ENCODE measurements at places on chromosomes 4 and X.

- no peak for DNase-seq
These were observed 1025.0 kb downstream of the RAB28 start for GRCh38 chr4:12459126-12459525.

DNA sequence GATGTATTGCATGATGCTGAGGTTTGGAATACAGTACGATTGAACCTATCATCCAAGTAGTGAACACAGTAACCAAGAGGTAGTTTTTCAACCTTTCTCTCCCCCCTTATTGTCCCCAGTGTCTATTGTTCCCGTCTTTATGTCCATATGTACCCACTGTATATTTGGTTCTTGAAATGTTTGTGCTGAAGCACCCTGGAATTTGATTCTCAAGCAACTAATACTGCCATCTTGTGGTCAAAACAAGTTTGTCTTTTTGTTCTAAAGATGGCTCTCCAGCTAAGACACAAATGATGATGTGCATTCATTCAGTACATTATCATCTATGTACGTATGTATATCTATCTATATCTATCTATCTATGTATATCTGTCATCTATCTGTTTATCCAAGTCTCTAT is 33.5 kb upstream of the DCX start:
- no peak for DNase-seq

DNA sequence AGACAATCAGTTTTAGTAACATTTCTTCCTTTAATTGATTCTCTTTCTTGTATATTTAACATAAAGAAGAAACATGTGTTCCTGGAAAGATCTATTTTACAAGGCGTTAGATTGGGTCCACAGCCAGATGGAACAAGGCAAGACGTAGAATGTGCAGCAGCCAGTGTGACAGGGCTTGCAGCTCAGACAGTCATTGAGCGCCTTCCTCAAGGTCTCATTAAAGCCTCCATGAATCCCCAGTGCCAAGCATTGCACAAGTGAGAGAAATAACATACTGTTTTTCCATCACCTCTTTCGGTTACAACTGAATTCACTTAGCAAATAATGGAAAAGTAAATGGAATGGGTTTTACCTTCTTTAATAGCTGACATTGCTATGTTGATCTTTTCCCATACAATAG is 292.5 kb downstream of the USP46 start:
- DNase-seq = no peak

DNA sequence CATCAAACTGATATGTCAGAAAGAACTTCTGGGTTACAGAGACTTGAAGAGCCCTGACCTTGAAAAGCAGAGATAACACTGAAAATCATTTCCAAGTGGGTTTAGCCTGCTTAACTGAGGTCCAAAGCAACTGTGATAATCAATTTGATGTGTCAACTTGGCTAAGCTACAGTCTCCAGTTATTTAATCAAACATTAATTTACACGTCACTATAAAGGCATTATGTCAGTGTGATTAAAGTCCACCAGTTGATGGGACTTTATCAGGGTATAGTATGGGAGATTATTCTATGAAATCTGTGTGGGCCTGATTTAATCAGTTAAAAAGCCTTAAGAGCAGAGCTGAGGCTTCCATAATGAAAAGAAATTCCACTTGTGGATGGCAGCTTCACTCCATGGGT is 69.1 kb upstream of the PRSS48 start:
- DNase-seq = no peak

DNA sequence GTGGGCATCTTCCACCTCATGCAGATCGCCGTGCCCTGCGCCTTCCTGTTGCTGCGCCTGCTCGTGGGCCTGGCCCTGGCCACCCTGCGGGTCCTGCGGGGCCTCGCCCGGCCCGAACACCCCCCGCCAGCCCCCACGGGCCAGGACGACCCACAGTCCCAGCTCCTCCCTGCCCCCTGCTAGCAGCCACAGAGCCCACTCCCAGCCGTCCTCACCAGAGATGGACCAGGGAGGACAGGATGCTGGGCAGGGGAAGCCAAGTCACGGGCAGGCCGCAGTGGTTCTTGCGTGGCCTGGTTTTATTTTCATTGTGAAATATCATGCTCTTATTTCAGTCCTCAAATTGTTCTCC is 15.1 kb downstream of the DGKQ start:
- DNase-seq = no peak

- DNase-seq = no peak
These were observed 161.8 kb downstream of the MAB21L2 start for GRCh38 chr4:150743564-150744342.

DNA sequence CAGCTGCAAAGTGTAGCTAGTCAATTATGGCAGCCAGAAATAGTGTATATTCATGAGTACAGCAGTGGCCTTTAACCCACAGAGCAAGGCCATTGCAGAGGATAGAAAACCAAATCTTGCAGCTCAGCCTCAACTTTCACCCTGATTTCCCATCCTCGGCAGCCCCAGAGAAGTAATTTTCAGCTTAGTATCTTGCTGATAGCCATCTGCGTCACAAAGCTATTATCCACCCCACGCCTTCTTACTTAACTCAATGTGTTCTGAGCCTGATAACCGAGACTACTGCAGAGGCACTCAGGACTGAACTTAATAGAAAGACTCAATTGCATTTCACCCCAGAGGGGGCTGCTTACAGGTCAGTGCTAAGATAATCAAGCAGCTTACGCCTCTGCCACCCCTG is 174.5 kb upstream of the MAOA start:
- DNase-seq = no peak

DNA sequence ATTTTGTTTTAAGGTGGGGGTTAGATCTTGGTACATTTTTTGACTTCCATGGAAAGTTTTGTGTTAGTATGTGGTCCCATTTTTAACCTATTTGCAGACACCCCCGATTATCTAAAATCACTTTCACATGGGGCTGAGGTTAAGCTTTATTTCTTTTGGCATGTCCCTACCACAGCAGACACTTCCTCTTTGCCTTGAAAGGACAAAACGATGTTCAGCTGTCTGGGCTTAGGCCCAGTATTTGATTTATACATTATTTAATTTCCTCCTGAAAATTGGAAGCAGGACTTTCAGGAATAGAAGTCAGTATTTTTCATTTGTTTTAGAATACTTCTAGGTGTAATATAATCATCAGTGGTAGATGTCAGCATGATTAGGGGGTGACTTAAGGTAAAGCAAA is 112.4 kb upstream of the SPRY1 start:
- DNase-seq = no peak

DNA sequence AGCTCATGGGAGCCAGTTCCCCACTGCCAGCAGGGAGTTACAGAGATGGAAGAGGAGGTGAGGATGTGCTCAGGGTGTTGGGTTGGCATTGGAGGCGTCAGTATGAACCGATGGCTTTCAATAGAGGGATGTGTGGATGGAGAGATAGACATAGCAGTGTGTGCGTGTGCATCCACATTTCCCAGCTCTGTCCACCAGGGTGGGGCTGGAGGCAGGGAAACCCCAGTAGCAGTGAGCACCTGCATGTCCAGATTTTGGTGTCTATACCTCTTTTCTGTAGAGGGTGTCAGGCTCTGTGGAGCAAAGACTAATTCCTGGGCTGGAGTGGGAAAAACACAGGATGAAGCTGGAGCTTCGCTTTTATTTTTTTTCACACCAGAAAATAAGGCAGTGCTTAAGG is 37.2 kb upstream of the HGFAC start:
- no peak for DNase-seq

DNA sequence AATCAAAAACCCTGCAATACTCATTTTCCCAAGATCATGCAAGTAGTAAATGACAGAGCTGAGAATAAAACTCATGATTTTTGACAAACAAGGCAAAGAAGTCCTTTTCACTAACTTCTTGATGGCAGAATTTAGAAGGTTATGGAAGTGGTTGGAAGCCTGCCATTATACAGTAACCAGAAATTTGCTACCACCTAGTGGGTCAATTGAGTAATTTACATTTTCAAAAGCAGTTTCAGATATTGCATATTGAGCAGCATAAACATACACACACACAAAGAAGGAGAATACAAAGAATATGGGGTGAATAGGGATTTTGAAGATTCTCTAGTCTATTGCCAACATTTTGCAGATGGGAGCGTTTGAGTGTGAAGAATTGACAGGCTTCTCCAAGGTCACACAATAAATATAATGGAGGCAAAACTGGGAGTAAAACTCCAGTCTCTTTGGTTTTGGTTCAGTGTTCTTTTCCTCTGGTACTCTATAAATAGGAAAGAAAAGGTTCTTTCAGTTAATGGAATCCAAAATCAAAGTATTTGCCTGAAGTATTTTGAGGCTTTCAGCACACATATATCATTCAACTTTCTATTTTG is 70.2 kb downstream of the GC start:
- no peak for DNase-seq

Measured in activated CD8-positive, alpha-beta memory T cell treated with anti-CD3 and anti-CD28 coated beads, Interleukin-2, amount 50 U/mL, for 4 hours (primary cell).